ENCODE measurements at places on chromosomes 12 and 14. TPM values are rescaled to one million over a fixed set of nuclear protein-coding genes. Genes with fewer than 3 reads are reported as not detected.

The PRPH gene
- not detected for total RNA-seq

DNA sequence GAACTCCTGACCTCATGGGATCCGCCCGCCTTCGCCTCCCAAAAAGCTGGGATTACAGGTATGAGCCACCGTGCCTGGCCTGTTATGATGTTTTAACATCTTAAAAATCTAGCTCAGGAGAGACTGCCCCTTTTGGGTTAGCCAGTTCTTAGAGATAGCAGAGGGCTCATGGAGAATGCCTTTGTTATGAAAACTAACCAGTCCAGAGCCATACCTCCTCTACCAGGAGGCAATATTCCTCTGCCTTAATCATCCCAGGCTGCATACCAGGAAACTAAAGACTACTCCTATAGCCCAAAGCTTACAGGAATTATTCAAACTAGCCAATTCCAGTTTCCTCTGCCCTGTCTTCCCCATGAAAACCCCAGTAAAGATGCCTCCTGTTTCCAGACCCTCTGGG is 96.0 kb upstream of the MDM1 start:
- no peak for DNase-seq

GRCh38 chr12:54959291-54960018 is 25.1 kb downstream of the TESPA1 start:
- DNase-seq, result no peak

DNA sequence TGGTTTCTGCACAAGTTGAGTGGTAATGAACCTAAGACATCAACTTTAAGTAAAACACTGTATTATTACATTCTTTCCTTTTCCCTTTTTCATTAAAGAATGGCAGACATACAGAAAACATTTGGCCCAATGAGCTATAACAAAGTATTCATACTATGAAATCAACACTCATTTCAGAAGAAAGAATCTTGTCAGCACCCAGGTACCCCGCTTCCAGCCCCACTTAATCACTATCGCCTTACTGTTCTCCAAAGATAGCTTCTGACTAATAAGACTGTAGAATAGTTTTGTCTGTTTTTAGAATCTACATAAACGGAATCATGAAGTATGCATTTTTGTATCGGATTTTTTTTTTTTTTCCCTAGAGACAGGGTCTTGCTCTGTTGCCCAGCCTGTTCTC is 9.5 kb downstream of the CNTN1 start:
- DNase-seq, result no peak

DNA sequence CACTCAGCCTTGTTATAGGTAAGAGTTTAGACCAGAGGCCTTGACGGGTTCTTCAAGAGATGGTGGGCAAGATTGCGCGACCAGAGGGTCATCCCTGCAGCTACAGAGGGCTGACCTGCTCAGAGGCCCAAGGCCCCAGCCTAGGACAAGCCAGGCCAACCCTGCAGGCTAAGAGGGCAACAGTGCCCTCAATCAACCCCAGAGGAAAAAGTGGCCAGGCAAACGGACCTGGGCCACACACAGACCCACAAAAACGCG is 1.3 kb downstream of the SSH1 start:
- no peak for DNase-seq

- DNase-seq, result no peak
These were observed 73.4 kb downstream of the SPTB start for GRCh38 chr14:64806202-64806861.
